ENCODE measurements at places on chromosomes 3 and 15.
A peak's percentile ranks its signal among the peaks of the same experiment; 100 is the strongest.

DNA sequence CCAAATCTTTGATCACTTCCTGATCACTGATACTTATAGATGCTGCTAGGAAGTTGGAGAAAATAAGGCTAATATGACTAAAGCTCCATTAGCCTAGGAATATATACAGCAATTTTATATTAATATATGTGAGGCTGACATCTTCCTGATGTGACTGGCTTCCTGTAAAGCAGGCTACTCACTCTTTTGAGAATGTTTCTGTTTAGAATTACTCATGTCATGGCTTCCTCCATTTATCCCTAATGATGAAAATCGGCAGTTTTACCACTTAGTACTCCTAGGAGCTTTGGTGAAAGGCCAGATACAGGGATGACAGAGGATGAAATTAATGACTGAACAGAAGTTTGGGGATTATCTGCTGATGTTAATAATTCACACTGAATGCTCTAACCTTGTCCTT is 3.9 kb upstream of the MAP1A start:
- DNase-seq: no peak

- no peak for DNase-seq
These were observed 66.7 kb upstream of the TNIK start for GRCh38 chr3:171526869-171527268.

GRCh38 chr15:40310001-40310959 is 2.5 kb upstream of the PLCB2 start:
- DNase-seq: peak; percentile 63

DNA sequence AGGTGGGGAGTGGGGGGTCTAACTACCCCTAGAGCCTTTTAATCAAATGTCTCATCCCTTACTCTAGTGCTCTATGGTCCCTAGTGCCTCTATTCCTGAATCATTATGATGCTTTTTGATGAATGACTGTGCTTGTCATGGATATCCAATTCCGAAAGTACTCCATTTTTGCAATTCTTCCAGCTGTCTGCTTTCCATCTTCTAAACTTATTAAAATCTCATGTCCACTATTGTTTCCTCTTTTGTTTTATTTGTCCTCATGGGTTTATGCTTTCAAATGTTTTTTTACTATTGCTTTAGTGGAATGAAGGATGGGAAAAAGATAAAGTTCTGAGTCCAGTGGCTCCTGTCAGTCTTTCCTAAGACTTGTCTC is 77.2 kb upstream of the KCNMB2 start:
- DNase-seq: no peak

DNA sequence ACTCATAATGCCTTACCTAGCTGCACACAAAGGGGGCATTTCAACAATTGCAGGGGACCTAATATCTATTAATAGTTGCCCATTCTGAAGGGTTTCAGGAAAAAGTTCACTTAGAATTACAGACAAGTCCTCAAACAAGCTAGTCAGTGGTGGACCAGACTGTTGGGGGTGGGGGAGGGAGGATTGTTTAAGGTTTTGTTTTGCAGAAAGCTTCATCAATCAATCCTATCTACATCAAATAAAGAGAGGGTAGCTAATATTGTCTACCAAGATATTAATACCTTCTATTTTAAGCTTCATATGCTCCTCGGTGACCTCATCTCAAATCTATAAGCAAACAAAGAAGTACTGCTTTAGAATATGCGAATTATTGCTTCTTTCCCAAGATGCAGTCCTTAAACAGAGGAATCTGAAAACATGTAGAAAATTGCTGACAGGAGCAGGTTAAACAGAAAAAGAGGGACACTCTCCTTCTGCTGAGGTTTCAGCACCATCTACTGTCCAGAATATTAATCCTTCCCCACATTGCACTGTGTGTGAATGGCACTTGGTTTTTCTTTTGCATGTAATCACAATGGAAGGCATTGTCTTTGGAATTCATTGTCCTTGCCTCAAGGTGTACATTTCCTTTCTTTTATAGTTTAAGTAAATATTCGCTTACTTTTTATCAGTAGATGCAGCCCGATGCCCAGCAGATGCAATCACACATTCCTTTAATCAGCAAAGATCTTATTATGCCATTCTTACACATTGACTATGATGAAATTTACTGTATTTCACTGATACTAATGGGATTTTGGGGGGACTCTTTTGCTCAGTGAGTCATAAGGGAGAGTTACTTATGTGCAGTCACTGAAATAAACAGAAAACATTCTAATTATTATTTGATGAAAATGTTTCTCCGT is 94.7 kb downstream of the IL5RA start:
- DNase-seq: no peak

GRCh38 chr15:36591536-36592411 is 12.3 kb downstream of the CDIN1 start:
- DNase-seq: no peak

GRCh38 chr15:75551091-75551490 is 28.0 kb downstream of the PTPN9 start:
- no peak for DNase-seq

DNA sequence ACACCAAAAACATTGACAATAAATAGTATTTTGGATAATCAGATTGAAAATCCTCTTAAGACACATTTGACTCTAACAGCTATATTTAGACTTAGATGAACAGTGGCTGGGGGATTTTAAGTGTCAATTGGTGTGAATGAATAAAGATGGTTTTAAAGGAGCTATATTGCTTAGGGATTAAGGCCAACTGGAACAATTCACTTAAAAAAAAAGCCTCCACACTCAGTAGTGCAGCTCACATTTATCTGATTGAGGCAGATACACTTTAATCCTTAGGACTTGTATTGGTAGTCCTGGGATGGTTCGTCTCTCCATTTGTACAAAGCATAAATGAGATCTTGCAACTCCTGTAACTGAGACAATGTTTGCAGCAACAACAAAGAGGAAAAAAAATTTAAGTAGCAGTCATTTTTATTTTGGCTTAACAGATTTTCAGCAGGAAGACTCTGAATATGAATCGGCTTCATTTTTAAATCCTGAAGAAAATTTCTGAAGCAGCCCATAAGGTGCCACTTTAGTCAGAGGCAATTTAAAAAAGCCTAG is 112.0 kb downstream of the UACA start:
- DNase-seq: no peak

GRCh38 chr3:113339616-113340244 is 101.6 kb downstream of the CFAP44 start:
- no peak for DNase-seq

GRCh38 chr15:33641069-33641468 is 327.2 kb upstream of the CHRM5 start:
- no peak for DNase-seq

- DNase-seq: no peak
These were observed 1.6 kb upstream of the CCDC33 start for GRCh38 chr15:74234598-74234875.

- DNase-seq: no peak
These were observed 1072.7 kb downstream of the OTOL1 start for GRCh38 chr3:162569314-162569713.

GRCh38 chr15:66254089-66254950 is 770 bp upstream of the MEGF11 start:
- DNase-seq: no peak

- DNase-seq: no peak
These were observed 7.0 kb upstream of the NIPA2 start for GRCh38 chr15:22831473-22831872.

GRCh38 chr3:125594581-125595011 is 701 bp downstream of the OSBPL11 start:
- DNase-seq: peak; percentile 21

- no peak for DNase-seq
These were observed 11.8 kb upstream of the MYO1E start for GRCh38 chr15:59384507-59384906.

GRCh38 chr3:173650596-173650995 is 253.1 kb downstream of the NLGN1 start:
- DNase-seq: no peak

DNA sequence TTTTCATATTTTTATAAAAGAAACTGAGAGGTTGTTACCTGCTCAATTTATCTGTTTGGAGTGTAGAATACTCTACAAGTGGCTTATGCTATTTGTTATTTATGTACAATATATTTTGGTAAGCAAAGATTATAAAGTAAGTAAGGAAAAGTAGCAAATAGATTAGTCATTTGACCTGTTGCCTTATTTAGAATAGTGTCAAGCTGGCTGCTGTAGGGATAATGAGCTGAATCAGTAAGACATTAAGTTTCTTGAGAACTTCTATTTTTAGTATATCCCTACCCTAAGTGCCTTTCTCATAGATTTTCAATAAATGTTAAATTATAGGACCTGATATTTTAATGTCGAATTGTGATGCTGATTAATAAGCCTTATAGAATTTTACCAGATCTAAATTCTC is 37.2 kb downstream of the ECT2 start:
- DNase-seq: no peak

DNA sequence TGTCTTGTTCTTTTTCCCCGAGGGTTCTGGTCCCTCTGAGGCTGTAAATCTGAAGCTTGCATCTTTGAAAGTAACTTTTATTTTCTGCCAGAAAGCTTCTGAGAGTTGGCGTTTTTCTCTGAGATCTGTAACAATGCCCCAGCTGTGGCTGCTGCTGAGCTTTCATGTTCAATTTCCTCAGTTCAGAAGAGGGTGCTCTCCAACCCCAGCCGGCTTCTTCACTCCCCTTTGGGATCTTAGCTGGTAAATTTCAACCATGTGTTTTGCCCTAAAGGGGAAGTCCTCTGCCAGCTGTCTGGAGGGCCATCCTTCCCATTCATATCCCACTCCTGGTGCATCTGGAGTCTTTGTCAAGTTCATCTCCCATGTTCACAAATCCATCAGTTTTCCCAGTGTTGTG is 18.3 kb upstream of the CFAP100 start:
- DNase-seq: no peak

GRCh38 chr3:17820704-17821103 is 78.3 kb upstream of the TBC1D5 start:
- no peak for DNase-seq

DNA sequence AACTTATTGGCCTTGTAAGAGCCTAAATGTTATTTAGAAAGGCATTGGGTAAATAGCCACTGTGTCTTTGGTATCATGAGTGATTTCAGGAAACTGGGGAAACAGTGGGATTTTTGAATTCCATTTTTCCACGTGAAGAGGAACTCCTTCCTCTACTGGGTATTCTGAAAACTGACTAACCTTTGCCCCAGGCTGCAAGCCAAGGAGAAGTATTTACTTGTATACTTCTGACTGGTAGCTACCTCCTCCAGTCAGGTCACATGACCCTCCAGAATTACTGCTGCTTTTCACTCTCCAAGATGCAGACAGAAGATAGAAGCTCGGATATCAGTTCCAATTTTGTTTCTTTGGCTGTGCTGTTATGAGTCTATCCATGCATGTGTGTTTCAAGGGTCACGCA is 50.9 kb upstream of the MAP3K13 start:
- no peak for DNase-seq
